ENCODE measurements at places on chromosomes 11 and 22.

DNA sequence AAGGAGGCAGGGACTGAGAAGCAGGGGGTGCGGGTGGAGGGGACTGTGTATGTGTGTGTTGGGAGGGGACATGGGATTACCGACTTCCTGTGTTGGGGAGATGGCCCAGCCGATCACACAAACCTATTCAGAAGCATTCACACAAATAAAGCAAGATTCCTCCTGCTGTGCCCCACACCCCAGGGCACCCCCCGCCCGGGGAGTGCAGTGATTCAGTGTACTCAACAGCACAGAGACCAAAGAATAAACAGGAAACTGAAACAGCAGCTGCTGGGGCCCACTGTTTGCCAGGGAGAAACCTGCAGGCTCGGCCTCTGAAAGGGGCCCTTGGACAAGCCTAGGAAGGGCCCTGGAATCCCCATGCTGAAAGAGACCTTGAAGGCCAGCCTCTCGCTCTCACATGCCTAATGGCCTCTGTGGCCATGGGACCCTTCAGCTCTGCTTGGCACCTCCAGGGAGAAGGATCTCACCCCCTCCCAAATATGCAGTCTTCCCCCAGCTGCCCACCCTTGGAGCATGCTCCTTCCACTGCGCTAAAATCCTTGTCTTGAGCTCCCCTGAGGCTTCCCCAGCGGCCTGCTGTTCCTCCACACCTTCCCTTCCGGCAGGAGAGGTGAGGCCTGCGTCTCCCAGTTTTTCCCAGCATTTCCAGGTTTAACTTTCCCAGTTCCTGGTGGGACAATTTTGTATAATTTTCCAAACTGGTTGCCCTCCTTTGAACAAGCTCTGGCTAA lies 72.9 kb downstream of the CSNK2A3 start:
- DNase-seq = no peak

DNA sequence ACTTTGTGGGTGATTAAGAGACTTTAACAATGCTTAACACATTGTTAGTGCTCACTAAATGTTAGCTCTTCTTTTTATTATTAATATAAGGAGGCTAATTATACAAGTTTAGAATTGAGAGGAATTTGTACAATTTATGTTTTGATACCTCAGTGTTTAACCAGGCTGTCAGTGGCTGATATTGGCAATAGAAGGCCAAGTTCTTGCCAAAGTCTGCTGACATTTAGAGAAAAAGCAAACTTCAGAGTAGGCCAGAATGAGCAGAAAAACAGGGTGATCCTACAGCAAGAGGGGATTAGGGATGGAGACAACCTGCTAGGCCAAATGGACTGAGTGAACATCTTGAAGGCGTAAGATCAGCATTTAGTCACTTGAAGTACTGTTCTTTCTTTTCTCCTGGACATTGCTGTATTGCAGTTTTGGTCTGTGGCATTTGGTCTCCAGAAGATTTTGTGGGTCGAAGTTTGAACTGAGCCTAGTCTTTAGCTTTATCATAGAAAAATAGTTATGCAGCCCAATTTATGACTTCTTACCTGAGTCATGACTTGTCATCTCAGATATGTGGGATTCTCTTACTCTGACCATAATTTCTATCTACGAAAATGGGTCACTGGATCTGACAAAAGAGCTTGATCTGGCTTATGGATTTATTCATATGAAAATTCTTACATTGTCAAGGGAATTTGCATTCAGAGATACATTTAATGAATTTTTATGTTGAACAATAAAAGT lies 9.0 kb downstream of the TRIM44 start:
- no peak for DNase-seq

GRCh38 chr11:109241988-109242536 lies 179.9 kb upstream of the C11orf87 start:
- no peak for DNase-seq

DNA sequence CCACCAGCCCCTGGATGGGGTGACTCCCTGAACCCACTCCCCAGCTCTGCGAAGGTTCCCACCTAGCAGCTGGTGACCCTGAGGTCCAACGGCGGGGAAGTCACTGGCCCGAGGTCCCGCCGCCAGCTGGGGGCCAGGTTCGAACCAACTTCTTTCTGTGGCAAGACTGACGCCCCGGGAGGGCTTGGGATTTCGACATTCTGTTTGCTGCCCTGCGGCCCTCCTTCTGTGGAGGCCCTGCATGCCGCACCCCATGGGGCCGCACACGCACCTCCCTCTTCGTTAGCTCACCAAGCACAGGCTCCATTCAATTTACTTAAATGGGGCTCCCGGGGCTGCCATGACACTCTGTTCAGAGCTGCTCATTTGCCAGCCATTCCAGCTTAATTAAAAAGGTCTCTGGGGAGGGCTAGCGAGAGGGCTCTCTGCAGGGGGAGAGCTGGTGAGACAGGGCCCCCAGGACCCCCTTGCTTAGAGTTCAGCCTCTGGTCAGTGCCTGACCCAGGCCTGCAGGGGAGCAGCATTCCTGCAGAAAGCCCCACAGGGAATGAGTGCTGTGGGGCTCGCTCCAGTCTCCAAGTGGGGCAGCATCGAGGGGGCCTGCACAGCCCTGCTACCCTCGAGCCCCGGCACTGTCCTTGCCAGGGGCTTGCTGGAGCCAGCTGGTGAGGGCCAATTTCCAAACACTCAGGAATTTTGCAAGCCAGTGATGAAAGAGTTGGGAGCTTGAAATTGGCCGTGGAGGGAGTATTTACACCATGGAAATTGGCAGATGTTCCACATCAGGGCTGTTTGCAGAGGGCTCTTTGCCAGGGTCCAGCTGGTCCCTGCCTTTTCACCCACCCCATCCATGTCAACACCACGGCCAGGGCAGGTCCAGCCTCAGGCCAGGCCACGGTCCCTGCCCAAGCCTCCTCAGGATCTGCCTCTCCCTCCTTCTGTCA lies 80.8 kb downstream of the CACNA1I start:
- no peak for DNase-seq

GRCh38 chr22:17818180-17818579 lies 43.9 kb upstream of the BID start:
- DNase-seq = no peak

DNA sequence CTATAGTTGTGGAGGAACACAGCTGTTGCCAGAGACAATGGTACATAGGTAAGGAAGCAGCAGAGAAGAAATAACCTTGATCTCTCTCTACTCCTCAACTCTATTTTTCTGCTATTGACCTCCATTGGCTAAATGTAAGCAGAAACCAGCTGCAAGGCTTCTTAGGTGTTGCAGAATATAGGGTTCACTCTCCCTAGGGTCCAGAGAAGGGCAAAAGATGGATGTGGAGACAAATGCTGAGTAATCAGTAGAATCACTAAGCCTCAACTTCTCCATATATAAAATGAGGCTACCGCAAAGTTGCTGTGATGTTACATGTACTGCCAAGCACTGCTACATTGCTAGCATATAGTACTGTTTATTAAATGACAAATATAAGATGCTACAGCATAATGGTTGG lies 120.6 kb downstream of the PDE3B start:
- DNase-seq = no peak

DNA sequence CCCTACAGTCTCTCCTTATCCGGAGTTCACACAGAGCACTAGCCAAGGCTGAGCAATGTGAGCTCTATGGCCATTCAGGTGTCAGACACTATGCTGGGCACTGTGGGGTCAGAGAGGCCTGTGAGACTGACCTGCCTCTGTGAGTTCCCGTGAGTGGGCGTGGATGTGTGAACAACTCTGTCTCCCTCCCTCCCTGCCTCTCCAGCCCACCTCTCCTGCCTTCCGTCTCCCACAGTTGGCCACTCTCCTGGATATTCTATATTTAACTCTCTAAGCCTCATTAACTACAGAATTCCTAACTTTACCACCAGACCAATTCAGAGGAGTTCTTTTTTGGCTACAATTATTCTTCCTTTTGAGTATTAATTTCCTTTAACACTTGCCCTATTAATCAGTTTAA lies 191.6 kb upstream of the NCAM1 start:
- DNase-seq = no peak

GRCh38 chr22:35542157-35542938 lies 1.7 kb downstream of the RASD2 start:
- no peak for DNase-seq

GRCh38 chr11:121933694-121934093 lies 182.3 kb downstream of the BLID start:
- no peak for DNase-seq

DNA sequence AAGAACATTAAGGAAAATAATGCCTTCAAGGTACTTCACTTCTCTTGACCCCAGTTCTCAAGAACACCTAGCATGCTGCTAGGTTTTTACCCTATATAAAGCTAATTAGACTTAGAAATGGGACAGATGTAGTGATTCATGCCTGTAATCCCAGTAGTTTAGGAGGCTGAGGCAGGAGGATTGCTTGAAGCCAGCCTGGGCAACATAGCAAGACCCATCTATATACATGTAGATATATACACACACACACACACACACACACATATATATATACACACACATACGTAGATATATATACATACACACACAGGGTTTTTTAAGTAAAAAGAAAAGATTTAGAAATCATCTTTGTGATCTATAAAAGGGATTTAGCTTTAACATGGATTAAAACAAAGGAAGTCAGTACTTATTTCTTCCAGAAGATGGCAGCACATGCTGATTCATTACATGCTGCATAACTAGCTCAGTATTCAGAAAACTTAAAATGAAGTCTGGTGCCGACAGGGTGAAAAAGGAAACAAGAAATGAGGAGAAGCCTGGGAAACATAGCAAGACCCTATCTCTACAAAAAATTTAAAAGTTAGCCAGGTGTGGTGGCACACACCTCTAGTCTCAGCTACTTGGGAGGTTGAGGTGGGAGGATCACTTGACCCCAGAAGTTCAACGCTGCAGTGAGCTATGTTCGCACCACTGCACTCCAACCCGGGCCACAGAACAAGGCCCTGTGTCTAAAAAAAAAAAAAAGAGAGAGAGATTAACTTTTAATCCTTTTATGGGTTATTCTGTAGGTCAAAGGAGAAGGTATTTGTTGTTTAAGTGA lies 28.5 kb upstream of the RBX1 start:
- DNase-seq = no peak

DNA sequence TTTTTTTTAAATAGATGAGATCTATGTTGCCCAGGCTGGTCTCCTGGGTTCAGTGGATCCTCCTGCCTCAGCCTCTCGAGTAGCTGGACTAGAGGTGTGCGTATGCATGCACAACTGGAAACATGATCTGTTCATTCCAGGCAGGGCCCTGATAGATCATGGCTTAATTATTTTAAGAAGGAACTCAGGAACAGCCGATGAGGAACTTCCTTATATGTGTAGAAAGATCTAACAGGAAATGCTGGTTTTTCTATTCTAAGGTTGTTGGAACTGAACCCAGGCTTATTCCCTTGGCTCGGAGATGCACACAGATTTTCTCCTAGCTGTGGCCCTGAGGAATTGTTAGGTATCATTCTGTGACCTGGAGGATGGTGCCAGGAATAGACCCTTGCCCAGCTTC lies 32.4 kb downstream of the SPECC1L start:
- DNase-seq = no peak

- no peak for DNase-seq
Measured at GRCh38 chr22:23904573-23905254, 10.5 kb downstream of the MIF start.

- DNase-seq = no peak
Measured at GRCh38 chr22:49951000-49951677, 9.4 kb upstream of the PIM3 start.

- no peak for DNase-seq
Measured at GRCh38 chr11:8768625-8769333, 86.2 kb downstream of the RPL27A start.

- DNase-seq = no peak
Measured at GRCh38 chr11:31796499-31797189, 14.5 kb downstream of the PAX6 start.

- no peak for DNase-seq
Measured at GRCh38 chr11:1570896-1571759, 943 bp downstream of the DUSP8 start.

DNA sequence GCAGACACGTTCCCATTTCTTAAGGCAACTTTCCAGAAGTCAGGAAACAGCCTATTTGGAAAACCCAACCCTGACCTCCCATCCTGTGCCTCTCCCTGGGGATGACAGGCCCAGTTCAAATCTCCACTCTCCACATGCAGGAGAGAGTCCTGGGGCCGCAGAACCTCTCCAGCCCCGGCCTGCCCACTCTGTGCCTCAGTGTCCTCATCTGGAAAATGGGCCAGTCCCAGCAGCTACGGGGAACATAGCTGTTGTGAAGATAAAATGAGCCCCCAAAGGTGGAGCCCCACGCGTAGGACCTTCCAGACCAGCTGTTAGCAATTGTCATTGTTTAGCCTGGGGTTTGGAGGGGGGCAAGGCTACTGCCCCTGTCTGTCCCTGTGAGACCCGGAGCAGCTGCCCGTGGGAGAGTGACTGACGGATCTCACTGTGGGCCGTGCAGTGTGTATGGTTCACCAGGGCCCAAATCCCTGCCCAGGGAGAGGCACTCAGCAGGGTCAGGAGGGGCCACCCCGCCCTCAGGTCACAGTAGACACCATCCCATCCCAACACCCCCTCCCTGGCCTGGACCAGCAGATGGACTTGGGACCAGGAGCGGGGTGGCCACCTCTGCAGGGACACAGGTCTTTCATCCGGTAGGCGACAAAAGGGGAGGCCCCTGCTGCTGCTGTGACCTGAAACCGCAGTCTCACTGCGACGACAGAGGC lies 145.9 kb downstream of the CTTN start:
- DNase-seq = no peak

DNA sequence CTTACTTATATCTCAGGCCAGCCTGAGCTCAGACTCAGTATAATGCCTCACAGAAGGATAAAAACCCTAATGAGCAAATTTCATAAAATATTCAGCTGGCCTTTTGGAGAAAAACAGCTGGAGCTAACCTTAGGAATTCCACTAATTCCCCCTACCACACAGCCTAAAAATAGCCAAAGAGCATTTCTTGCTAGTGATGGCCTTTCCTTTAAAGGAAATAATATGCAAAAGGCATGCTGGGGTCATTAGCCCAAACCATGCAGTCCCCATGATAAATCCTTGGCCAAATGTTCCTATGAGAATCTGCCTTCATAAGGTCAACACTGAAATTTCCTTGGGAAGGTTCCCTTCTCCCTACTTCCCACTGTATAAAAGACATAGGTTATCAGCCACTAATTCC lies 38.2 kb downstream of the SYTL2 start:
- DNase-seq = no peak

DNA sequence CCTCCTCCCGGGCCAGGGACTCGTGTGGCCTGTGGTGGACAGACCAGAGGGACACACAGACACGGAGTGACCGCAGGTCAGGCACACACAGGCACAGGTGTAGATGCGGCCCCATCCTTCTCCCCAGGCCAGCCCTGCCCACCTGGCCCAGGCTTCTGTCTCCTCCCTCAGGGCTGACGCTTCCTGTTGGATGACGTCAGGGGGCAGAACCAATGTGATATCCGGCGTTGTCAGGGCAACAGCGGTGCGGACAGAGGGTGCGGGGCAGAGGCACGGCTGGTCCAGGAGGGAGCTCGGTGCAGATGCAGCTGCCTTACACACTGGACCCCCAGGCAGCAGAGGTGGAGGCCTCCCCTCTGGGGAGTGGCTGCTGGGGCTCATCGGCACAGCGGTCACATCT lies 2.9 kb upstream of the TUBGCP6 start:
- no peak for DNase-seq

Data from activated T-cell treated with anti-CD3 and anti-CD28 coated beads for 1 hour (primary cell).